Body of pancreas (tissue), 4 donors: ENCODE measurements at places on chromosomes 7 and 10. TPM values are rescaled to one million over a fixed set of nuclear protein-coding genes. Genes with fewer than 3 reads are reported as not detected.
A peak's percentile ranks its signal among the peaks of the same experiment; 100 is the strongest.

DNA sequence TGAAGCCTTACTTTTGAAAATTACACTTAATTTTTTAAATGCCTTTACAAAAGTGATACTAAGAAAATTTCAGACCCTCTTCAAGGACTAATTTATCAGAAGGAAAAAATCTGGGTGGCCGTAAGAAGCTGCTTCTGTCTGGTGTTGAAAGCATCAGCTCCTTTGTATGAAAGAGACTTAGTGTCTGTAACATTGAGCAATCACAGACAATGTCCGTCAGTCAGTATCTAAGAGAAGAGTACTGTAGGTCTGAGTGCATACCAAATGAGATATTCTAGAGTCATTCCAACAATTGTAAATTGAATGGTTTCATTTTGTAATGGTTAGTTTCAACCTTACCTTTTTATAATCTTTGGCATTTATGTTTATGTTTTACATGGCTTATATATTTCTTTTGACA, 11.1 kb upstream of the MDFIC start:
- H3K4me1 ChIP-seq = no peaks in the 10 kb centered on the region
- H3K27me3 ChIP-seq = no peaks in the 10 kb centered on the region
- no peaks in the 10 kb centered on the region for H3K36me3 ChIP-seq
- H3K4me3 ChIP-seq = no peak overlapping the region
- no peak overlapping the region for H3K27ac ChIP-seq

- no peaks in the 10 kb centered on the region for H3K27me3 ChIP-seq
- H3K36me3 ChIP-seq = peaks cover 2% of the 10 kb centered on the region
- H3K27ac ChIP-seq = no peak overlapping the region
These were observed 1.2 kb upstream of the DNAJC9 start for GRCh38 chr10:73248259-73248724.

Gene MKLN1
- total RNA-seq = 29.3 TPM

Gene DNA2
- total RNA-seq = 0.66 TPM

Gene CLRN3
- total RNA-seq = not detected

Gene STEAP4
- 14.8 TPM for total RNA-seq

DNA sequence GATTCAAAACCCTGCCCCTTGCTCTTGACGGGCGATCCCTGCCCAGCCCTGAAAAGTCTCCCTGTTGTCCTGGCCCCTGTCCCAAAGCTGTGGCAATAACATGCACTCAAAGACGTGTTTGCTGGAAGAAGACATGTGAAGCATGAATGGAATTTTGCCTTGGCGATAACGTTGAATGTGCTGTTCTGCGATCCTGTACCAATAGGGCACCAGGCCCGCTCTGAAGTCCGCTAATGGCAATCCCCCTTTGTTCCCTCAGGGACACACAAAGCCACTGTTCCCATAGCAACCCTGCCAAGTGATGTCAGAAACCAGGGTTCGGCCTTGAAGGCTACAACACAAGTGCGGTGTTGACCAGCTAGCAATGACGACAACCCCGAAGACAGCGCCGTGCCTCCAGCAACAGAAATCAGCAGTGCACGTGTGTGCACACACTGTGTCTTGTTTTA, 284.6 kb downstream of the KLF6 start:
- DNase-seq = peak; percentile 83
- no peaks in the 10 kb centered on the region for H3K27me3 ChIP-seq
- no peaks in the 10 kb centered on the region for H3K36me3 ChIP-seq
- peak overlapping the region; percentile 16 for H3K27ac ChIP-seq
- no peak overlapping the region for H3K4me3 ChIP-seq

GRCh38 chr7:48170506-48170905, 752 bp upstream of the ABCA13 start:
- no peaks in the 10 kb centered on the region for H3K36me3 ChIP-seq
- no peak overlapping the region for H3K27ac ChIP-seq
- DNase-seq = no peak
- H3K4me1 ChIP-seq = no peaks in the 10 kb centered on the region

DNA sequence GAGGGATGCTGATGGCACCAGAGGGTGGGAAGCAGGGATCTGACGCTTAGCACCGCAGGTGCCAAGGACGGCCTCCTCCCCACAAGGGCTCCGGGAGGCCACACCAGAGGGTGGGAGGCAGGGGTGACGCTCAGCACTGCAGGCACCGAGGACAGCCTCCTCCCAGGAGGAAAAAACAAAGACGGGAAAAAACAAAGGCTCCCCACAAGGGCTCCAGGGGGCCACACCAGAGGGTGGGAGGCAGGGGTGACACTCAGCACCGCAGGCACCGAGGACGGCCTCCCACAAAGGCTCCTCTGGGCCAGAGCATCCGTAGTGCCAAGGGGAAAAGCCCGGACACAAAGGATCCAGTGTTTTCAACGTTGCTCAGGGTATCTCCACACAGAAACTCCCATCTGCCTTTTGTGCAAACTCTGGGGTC, 25.6 kb downstream of the DIP2C start:
- DNase-seq = peak; percentile 35
- H3K27ac ChIP-seq = peak overlapping the region; percentile 81
- no peaks in the 10 kb centered on the region for H3K36me3 ChIP-seq
- no peak overlapping the region for H3K4me3 ChIP-seq

- no peak overlapping the region for H3K27ac ChIP-seq
- H3K4me1 ChIP-seq = peaks cover 7% of the 10 kb centered on the region
- no peak overlapping the region for H3K4me3 ChIP-seq
- peak; percentile 68 for DNase-seq
- no peaks in the 10 kb centered on the region for H3K36me3 ChIP-seq
These were observed 26.2 kb upstream of the BMPR1A start for GRCh38 chr10:86730227-86730626.

DNA sequence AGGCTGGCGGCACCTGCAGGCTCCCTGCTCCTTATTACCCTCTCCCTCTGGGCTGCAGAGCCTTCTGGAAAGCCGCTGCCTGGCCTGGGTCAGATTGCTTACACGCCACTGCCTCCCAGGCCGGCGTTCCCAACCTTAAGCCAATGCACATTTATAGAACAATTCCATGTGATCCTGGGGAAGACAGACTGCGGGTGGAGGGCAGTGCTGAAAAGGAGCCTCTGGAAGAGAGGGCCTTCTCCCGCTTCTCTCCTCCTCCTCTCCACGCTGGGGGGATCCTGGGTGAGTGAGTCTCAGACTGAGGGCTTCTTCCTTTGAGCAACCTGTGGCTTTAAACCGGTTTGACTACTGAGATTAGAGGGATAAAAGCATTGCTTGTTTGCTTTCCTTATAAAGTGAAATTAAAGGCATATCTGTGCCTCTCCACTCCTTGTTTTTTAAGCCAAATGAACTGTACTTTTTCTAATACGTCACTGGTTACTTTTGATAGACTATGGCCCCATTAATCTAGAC, 5.5 kb downstream of the TACC2 start:
- H3K27ac ChIP-seq = peak overlapping the region; percentile 87
- no peaks in the 10 kb centered on the region for H3K36me3 ChIP-seq
- no peaks in the 10 kb centered on the region for H3K27me3 ChIP-seq
- no peak overlapping the region for H3K4me3 ChIP-seq
- peaks cover 40% of the 10 kb centered on the region for H3K4me1 ChIP-seq

- H3K4me1 ChIP-seq = peaks cover 14% of the 10 kb centered on the region
- no peak for DNase-seq
- no peaks in the 10 kb centered on the region for H3K27me3 ChIP-seq
- no peak overlapping the region for H3K27ac ChIP-seq
- no peak overlapping the region for H3K4me3 ChIP-seq
These were observed 31.9 kb upstream of the INSYN2A start for GRCh38 chr10:127228195-127228787.

GRCh38 chr10:59079386-59080226, 96.8 kb upstream of the PHYHIPL start:
- no peaks in the 10 kb centered on the region for H3K36me3 ChIP-seq
- peaks cover 58% of the 10 kb centered on the region for H3K4me1 ChIP-seq
- no peak overlapping the region for H3K4me3 ChIP-seq

- H3K4me3 ChIP-seq = no peak overlapping the region
- H3K27me3 ChIP-seq = no peaks in the 10 kb centered on the region
- no peaks in the 10 kb centered on the region for H3K4me1 ChIP-seq
- no peak overlapping the region for H3K27ac ChIP-seq
These were observed 383.5 kb downstream of the SFMBT2 start for GRCh38 chr10:7027237-7027912.

Gene OPALIN
- not detected for total RNA-seq

DNA sequence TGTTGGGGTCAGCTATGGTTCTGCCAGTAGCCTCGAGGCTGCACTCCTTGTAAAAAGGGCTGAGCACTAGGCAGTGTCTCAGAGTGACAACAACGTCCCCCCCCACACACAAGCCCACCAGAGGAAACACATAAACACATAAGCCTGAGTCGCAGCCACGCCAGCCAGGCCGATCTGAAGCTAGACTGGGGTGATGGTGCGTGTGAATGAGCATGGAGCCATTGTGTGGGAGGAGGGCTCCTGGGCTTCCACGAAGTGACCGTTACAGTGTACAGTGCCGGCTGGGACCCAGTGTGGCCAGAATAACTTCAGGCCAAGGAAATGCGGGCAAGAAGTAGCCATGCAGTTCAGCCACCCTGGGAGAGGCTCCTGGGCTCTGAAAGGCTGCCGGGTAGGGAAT, 3.7 kb upstream of the C10orf105 start:
- H3K27ac ChIP-seq = no peak overlapping the region
- H3K27me3 ChIP-seq = no peaks in the 10 kb centered on the region

DNA sequence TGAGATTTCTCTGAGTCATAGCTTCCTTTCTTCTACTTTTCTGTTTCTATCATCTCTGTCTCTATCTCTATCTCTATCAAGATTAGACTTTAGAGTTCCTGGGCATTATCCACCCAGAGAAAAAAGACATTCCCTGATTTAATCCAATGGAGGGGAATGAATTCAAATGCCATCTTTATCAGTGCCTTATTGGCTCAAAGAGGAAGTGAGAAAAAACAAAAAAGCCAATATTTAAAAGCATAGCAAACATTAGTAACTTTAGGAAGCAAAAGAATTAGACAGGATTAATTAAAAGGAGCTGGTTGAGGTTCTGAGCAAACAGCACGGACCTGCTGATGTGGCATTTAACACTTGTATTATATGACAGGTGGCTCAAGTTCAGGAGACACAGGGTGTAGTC, 736.5 kb downstream of the REEP3 start:
- H3K27ac ChIP-seq = no peak overlapping the region
- no peaks in the 10 kb centered on the region for H3K27me3 ChIP-seq
- no peak overlapping the region for H3K4me3 ChIP-seq
- no peak for DNase-seq

GRCh38 chr7:133349101-133349500, 96.2 kb downstream of the EXOC4 start:
- no peak overlapping the region for H3K27ac ChIP-seq
- H3K27me3 ChIP-seq = no peaks in the 10 kb centered on the region
- no peak for DNase-seq

DNA sequence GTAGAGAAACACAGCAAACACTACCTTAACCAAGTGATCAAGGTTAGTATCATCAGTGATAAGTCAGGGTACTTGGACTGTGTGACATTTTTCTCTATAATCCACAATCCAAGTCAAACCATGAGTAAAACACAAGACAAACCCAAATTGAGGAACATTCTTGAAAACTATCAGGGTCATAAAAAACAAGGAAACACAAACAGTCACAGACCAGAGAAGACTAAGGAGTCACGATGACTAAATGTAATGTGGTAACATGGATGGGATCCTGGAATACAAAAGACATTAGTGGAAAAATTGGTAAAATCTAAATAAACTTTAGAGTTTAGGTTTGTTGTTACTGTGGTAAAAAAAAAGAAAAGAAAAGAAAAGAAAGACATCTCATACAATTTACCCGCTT, 103.8 kb downstream of the ARMH3 start:
- H3K27me3 ChIP-seq = no peaks in the 10 kb centered on the region
- no peak overlapping the region for H3K27ac ChIP-seq
- H3K36me3 ChIP-seq = no peaks in the 10 kb centered on the region

Gene RSPH10B
- not detected for total RNA-seq
